CD4-positive, alpha-beta T cell treated with Interleukin-15 for 1 hour (primary cell): ENCODE measurements at places on chromosomes 2 and 18.

DNA sequence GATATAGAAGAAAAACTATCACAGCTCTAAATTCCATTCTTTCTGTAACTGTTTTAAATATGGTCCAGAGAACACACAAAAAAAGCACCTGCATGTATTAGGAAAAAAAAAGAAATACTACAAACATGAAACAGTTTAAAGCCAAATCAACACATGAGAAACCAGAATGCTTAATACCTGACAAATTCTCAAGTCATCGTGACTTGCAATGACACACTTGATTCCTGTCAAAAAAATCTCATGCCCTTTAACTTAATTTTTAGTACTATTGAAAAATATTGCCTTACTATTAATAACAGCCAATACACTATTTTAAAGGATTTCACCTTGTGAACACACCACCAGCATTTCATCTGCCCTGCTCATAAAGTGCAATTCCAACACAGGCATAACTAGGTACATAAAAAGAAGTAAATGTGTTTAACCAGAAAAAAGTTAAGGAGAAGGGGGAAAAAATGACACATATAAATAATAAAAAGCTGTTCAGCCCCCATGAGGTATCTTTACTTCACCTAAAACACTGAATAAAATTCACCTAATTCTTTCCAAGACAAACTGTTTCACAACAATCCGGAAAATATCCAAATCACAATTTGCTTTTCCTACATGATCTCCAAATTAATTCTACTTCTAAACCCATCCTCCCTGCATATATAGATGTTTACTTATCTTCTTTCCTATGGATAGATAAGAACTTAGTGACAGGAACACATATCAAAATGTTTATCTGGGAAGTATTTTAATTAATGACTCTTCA is 10.8 kb downstream of the ROCK2 start:
- no peak for DNase-seq

DNA sequence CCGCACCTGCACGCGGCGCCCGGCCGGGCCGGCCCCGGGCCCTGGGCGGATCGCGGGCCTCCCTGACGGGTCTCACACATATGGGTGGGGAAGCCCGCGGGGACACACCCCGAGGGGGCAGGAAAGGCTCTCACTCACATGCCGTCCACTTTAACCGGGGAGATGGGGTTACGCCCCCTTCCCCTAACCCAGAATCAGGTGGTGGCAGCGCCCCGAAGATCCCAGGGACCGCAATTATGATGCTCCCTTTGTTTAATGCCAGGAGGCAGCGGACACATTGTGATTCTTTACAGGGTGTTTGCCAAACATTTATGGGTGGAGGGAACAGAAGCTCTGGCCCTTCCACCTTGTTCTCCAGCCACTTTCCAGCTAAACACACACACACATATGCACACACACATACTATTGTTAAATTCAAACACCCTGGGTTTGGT is 424 bp upstream of the ANKRD44 start:
- DNase-seq, result no peak

DNA sequence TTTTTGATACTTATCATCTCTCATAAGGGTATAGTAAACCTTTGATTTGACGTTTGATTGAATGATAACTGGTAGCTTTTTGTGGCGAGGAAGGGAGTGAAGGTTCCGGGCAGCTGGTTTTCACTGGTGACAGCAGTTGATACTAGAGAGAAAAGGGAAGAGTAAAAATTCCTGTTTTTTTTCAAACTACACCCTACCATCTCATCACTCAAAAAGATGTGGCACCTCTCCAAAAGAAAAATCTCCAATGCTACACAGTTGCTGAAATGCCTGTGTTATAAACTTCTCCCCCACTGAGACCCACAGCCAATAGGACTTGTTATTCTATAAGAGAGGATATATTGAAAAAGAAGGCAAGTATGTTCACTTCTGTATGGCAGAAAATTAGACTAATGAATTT is 154.0 kb downstream of the MAIP1 start:
- DNase-seq, result no peak

GRCh38 chr2:124604940-124605339 is 579.9 kb downstream of the CNTNAP5 start:
- DNase-seq, result no peak

- no peak for DNase-seq
These were observed 575.6 kb downstream of the ADCYAP1 start for GRCh38 chr18:1480309-1480708.

GRCh38 chr2:233210843-233211547 is 40.5 kb upstream of the ATG16L1 start:
- DNase-seq, result no peak

DNA sequence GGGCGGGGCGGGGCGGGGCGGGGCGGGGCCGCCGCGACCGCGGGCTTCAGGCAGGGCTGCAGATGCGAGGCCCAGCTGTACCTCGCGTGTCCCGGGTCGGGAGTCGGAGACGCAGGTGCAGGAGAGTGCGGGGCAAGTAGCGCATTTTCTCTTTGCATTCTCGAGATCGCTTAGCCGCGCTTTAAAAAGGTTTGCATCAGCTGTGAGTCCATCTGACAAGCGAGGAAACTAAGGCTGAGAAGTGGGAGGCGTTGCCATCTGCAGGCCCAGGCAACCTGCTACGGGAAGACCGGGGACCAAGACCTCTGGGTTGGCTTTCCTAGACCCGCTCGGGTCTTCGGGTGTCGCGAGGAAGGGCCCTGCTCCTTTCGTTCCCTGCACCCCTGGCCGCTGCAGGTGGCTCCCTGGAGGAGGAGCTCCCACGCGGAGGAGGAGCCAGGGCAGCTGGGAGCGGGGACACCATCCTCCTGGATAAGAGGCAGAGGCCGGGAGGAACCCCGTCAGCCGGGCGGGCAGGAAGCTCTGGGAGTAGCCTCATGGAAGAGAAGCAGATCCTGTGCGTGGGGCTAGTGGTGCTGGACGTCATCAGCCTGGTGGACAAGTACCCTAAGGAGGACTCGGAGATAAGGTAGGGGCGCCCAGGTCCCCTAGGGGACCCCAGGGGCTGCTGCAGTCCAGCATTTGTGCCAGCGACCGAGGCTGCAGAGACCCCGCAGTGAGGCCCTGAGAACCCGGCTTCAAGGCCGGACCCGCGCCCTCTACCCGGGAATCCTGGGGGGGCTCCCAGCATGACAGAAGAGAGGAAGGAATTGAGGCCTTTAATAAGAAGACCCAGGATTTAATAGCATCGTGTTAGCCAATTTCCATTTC is at the start of gene KHK:
Gene KHK, plus strand, starts transcription at position 49 of the 870 bp plus-strand sequence. Its CDS starts 488 bp downstream, at position 537.
- DNase-seq, result no peak

DNA sequence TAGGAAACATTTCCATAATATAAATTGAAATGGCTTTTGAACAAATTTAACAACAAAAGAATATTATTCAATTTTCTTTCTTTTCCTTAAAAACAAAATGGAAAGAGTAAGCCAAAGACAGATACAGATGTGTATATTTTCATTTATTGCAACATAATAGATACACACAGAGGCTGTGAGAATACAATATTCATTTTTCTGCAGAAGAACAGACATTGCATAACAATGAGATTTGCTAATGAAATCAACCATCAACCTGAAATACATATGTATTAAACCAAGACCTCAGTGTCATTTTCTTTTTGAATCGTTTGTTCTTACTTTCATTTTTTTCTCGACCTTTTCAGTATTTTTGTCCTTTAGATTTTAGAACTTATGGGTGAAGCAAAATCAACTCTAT is 95.1 kb downstream of the BAZ2B start:
- DNase-seq, result no peak

DNA sequence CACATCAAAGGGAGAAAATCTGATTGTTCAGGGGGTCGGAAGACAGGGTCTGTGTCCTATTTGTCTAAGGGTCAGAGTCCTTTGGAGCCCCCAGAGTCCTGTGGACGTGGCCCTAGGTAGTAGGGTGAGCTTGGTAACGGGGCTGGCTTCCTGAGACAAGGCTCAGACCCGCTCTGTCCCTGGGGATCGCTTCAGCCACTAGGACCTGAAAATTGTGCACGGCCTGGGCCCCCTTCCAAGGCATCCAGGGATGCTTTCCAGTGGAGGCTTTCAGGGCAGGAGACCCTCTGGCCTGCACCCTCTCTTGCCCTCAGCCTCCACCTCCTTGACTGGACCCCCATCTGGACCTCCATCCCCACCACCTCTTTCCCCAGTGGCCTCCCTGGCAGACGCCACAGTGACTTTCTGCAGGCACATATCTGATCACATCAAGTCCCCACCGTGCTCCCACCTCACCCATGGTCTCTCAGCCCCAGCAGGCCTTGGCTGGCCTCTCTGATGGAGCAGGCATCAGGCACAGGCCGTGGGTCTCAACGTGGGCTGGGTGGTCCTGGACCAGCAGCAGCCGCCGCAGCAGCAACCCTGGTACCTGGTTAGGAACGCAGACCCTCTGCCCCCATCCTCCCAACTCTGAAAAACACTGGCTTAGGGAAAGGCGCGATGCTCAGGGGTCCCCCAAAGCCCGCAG is 3.8 kb downstream of the PROC start:
- no peak for DNase-seq

DNA sequence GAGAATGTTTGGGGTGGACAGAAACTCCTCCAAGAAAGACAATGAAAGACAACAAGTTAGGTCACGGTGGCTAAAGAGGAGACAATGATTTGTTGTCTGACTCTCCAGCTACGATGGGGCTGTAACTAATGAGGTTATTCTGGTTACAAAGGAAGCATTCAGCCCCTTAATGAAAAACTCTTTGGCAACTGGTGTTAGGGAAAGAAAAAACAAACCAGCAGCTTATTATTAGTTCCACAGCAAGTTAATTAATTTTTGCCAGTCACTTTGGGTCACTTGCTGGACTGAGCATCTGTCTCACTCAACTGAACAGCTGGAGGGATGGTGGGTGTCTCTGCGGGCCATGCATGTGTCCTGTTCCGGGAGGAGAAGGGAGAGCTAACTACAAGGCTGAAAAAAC is 263.7 kb downstream of the ALK start:
- DNase-seq, result no peak
